ENCODE measurements at places on chromosomes 5 and 9. TPM values are rescaled to one million over a fixed set of nuclear protein-coding genes. Genes with fewer than 3 reads are reported as not detected.

PCDHB2 gene
- 13.8 TPM for total RNA-seq

PCDHB3 gene
- 0.58 TPM for total RNA-seq

HSPB3 gene
- total RNA-seq = not detected

NR4A3 gene
- total RNA-seq = 0.98 TPM

PCDHGA8 gene
- 0.23 TPM for total RNA-seq

OBP2B gene
- not detected for total RNA-seq
